ENCODE measurements at places on chromosomes 1 and 21.
A peak's percentile ranks its signal among the peaks of the same experiment; 100 is the strongest.

- no peak for DNase-seq
Measured at GRCh38 chr1:164759979-164760469, 201.0 kb downstream of the PBX1 start.

DNA sequence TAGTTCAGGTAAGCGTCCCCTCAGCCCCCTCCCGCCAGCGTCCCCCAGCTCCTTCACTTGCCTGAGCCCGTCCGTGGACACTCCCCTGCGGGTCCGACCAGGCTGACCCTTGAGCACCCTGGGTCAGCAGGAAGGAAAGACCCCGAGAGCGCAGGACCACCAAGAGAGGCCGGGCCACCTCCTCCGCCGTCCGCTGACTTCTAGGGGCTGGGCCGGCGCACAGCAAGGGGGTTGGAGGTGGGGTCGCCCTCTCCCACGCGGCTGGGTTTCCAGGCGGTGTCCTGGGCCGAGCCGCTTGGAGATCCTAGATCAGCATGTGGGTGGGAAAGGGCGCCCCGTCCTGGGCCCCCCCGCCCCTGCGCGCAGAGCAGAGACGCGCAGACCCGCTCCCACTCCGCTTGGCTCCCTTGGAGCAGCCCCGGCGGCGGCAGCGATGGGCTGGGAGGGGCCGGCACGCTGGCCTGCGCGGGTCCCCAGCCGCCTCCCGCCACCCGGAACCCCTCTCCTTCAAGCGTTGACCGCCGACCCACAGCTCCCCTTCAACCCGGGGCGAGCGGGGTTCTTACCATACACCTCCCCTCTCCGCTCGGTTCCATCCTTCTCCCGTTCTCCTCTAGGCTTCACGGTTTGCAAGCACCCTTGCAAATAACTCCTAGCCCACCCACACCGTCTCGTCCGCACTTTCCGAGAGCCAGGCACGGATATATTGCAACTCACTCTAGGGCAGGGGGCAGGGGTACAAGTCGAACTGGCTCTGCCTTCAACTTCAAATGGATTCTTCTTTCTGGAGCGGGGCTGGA, 7.5 kb downstream of the KNCN start:
- DNase-seq, result no peak

GRCh38 chr1:225146478-225146877, 217.0 kb downstream of the DNAH14 start:
- DNase-seq, result no peak

- peak; percentile 37 for DNase-seq
Measured at GRCh38 chr1:155093911-155094621, 15.4 kb downstream of the EFNA3 start.

GRCh38 chr1:82139751-82140468, 339.2 kb downstream of the ADGRL2 start:
- no peak for DNase-seq

- DNase-seq, result no peak
Measured at GRCh38 chr1:56409112-56409691, 170.2 kb downstream of the PLPP3 start.

GRCh38 chr1:4586611-4587160, 67.7 kb upstream of the AJAP1 start:
- DNase-seq, result no peak

- DNase-seq, result no peak
Measured at GRCh38 chr1:228279011-228279721, 71.3 kb downstream of the OBSCN start.

DNA sequence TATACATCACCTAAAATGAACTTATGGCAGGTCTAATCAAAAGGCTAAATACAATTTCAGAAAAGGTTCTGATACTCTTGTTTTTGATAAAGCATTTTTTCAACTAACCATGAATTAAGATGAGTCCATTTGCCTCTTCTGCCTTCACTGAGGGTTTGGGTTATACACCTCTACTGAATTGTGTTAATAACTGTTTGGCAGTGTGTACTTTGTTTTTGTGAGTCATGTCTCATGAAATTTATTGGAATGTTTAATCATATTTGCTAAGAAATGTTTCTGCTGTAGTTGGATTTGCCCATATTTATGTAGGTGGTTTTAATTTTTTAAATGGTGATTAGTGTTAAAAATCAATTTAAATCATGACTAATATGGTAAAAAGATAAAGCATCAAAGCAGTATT, 190.5 kb downstream of the HS2ST1 start:
- DNase-seq, result no peak

DNA sequence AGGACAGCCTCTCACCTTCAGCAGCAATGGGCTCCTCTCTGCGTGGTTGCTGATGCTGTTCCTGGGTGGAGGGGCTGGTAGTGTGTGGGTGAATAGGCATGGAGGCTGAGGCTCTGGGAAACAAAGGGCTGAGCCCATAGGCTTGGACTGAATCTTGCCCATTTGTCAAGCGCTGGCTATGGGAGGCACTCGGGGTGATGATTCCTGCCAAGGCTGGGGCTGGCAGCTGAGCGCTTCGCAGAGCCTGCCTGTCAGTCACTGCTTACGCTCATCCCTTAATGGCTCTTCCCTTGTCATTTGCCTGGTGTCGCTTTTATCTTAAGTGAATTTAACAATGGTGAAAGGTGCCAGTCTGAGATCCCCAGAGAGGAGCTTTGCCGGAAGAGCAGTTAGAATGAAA, 353.3 kb downstream of the PBX1 start:
- no peak for DNase-seq

- DNase-seq, result no peak
Measured at GRCh38 chr1:181603735-181604410, 120.6 kb downstream of the CACNA1E start.

- peak; percentile 64 for DNase-seq
Measured at GRCh38 chr1:94658221-94658620, 116.7 kb upstream of the F3 start.

DNA sequence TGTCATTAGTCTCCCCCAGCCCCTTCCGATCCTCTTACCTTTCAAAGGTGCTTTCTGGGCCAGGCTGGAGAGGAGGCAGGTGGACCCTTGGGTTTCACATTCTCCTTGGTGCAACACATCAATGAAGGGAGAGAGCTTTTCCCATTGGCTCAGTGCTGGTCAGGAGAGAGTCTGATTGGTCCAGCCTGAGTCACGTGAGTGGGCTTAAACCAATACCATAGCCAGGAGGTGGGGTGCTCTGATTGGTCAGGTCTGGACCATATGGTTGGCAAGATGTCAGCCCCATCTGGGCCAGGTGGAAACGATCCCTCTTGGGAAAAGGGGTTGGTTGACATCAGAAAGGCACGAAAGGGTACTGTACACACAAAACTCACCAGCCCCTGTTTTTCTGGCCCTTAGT, 44.8 kb upstream of the ABCG1 start:
- DNase-seq, result no peak

- no peak for DNase-seq
Measured at GRCh38 chr1:65985393-65986066, 192.8 kb downstream of the PDE4B start.

DNA sequence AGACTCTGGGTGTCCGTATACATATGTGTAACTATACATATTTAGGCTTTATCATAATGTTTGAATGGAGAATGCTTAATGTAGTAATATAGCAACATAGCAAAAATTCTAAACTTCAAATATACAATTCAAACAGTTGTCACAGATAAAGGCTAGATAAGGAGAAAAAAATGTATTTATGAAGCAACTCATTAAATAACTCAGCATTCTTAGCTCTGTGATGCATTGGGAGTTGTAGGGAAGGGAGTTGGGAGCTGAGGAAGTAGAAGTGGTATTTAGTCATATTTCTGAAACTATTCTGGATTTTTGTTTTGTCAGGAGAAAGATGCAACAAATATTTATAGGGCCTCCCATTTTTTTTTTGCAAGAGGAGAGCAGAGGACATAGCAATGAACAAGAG, 197.8 kb downstream of the PBX1 start:
- DNase-seq, result no peak

DNA sequence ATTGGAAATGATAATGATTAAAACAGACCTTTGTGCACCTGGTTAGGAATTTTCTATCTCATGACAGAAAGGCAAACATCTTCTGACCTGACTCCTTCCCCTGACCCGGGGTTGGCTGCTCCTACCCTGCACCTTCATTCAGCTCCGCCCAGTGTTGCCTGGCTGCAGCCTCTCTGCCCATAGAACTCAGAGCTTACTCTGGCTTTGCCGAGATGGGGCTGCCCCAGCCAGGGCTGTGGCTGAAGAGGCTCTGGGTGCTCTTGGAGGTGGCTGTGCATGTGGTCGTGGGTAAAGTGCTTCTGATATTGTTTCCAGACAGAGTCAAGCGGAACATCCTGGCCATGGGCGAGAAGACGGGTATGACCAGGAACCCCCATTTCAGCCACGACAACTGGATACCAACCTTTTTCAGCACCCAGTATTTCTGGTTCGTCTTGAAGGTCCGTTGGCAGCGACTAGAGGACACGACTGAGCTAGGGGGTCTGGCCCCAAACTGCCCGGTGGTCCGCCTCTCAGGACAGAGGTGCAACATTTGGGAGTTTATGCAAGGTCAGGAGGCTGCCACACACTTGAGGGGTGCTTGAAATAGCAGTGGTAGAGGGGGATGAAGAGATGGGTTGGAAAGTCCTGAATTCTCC, at the start of gene DIO1:
Gene DIO1, plus strand, starts transcription at position 189 of the 638 bp plus-strand sequence. Its CDS starts 24 bp downstream, at position 213.
- no peak for DNase-seq

- no peak for DNase-seq
Measured at GRCh38 chr21:38989379-38989744, 183.6 kb downstream of the ETS2 start.

- DNase-seq, result no peak
Measured at GRCh38 chr1:21541329-21541728, 32.1 kb downstream of the ALPL start.

DNA sequence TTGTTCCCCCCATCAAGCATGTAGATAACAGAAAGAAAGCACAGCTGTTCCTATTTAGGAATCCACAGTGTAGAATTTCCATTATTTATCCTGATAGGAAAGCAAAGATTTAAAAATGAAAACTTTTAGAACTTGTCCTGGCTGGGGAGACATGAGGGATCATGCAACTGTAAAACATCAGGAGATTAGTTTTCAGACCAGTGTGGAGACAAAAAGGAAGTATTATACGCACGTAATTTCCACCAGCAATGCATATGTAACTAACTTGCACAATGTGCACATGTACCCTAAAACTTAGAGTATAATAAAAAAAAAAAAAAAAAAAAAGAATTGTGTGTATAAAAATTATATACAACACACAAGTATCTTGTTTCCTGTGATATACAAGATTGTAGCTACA, 172.4 kb downstream of the NEGR1 start:
- no peak for DNase-seq

GRCh38 chr21:45316871-45317397, 29.2 kb upstream of the POFUT2 start:
- DNase-seq, result no peak

GRCh38 chr1:15422871-15423270, 13.2 kb downstream of the EFHD2 start:
- DNase-seq, result no peak

- DNase-seq, result peak; percentile 26
Measured at GRCh38 chr1:221720545-221720944, 21.3 kb downstream of the DUSP10 start.

DNA sequence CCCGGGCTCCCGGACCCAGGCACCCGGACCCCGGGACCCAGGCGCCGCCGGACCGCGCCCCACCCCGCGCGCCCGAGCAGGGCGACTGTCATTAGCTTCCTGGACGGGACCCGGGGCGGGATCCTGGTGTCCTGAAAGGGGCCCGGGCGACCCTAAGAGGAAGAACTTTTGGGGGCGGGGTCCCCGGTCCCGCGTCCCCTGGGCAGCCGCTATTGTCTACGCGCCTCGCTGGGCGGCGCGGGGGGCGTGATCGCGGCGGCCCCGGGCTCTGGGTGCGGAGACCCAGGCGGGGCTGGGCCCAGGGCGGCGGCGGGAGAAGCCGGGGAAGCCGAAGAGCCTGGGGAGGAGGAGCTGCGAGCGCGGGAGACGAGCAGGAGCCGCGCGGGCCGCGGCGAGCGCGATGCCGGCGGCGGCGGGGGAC, 465 bp downstream of the HUNK start:
- DNase-seq, result no peak

DNA sequence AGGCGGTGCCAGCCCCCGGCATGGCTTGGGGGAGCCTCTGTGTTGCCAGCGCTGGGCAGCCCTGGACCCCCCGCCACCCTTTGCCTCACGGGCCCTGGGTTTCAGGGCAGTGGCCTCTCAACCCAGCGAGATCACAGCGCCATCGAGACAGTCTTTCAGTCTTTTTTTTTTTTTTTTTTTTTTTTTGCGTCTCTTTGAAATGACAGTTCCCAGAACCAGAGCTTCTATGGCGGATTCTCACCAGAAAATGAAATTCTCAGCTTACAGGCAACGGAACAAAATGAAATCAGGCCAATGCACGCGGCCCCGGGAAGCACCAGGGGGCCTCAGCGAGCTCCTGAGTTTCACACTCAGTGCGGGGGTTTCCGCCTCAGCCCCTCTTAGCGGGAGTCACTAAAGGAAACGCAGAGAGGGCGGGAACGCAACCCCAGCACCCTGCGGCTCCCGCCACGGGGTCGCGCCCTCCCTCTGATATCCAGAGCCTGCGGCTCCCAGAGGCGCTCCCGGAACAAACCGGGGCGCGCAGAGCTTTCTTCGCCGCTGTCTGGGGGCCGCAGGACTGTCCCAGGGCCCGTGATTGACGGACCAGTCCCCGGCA, 8.0 kb upstream of the COL6A1 start:
- peak; percentile 93 for DNase-seq

DNA sequence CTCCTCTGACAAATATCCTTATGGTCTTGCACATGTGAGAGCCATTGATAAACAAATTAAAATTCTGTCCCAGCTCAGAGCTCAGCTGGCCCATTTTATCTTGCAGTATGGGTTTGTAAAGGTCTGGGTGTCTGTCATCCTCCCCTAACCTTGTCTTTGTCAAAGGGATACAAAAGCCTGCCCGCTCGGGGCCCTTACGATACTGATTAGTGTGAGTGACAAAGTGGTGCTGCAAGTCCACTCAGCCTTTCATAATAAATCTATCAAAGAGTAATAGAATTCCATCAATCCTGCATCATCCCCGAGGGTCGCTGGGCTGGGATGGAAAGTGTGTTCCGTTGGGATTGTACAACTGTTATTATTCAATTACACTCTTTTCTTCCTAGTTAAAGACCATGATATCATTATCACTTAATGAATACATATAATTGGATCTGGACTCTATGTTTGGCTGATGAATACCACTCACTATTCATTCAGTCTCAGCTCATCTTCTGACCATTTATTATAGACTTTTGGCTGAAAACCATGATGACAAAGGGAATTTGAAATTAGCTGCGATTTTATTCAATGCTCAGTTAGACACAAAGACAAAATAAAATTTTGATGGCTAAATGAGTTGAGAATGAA, 122.5 kb upstream of the FOXD3 start:
- no peak for DNase-seq

DNA sequence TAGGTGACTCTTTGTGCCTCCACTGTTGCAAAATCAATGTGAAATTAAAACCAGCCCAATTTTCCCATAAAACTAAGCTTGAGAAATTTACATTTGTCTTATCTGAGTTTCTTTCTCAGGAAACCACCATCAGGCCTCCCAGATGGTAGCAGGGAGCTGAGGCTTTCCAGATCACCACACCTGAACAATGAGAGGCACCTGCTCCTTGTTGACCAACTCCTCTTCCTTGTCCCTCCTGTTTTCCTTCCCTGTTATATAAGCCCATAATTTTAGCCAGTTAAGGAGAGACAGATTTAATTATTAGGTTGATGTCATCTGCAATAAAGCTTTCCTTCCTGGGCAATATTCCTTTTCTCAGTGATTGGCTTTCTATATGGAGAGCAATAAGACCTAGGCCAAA, 32.0 kb upstream of the C1orf185 start:
- no peak for DNase-seq

GRCh38 chr1:230858918-230859729, 9.2 kb downstream of the C1orf198 start:
- peak; percentile 58 for DNase-seq

- DNase-seq, result no peak
Measured at GRCh38 chr1:11058595-11059154, 1.1 kb downstream of the SRM start.

GRCh38 chr21:46606427-46606813, 1.5 kb upstream of the S100B start:
- no peak for DNase-seq

All from fibroblast of skin of right biceps (primary cell).